ENCODE measurements at places on chromosomes 12 and 14.

DNA sequence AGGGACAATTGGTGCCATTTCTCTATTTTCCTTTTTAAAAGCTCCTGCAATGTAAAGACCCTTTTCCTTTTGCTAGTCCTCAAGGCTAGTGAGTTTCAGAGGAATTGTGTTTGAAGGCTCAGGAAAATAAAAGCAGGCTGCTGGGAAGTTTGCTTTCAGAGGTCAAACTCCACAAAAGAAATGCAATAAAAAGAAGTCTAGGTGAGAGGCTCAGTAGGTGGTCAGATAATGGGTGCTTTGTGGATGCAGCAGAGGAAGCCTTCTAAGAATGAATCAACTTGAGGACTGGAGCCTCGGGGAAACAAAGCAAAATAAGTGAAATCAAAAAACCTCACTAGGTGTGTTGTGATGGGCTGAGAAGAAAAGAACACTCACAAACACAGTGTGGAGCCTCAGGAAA, 10.3 kb downstream of the CCDC175 start:
- DNase-seq, result no peak

GRCh38 chr12:31578632-31579031, 12.3 kb downstream of the DENND5B start:
- DNase-seq, result no peak

- no peak for DNase-seq
These were observed 29.5 kb upstream of the INF2 start for GRCh38 chr14:104659764-104660523.

DNA sequence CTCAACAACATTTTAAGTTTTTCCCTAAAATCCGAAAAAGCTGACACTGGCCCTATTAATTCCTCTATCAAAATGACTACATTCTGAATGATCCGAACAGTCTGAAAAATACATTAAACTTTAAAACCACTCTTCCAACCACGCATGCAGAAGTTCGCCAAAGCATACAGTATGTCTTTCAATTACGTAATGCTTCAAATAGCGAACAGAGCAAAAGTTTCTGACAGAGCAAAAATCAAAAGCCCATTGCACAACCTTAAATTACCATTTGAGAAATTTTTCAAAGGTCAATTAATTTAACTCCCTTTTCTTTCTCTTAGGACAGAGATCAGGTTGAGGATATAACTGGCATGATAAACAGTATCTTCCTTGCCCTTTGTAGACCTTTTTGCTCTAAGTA, 33.2 kb downstream of the LRIG3 start:
- DNase-seq, result no peak

DNA sequence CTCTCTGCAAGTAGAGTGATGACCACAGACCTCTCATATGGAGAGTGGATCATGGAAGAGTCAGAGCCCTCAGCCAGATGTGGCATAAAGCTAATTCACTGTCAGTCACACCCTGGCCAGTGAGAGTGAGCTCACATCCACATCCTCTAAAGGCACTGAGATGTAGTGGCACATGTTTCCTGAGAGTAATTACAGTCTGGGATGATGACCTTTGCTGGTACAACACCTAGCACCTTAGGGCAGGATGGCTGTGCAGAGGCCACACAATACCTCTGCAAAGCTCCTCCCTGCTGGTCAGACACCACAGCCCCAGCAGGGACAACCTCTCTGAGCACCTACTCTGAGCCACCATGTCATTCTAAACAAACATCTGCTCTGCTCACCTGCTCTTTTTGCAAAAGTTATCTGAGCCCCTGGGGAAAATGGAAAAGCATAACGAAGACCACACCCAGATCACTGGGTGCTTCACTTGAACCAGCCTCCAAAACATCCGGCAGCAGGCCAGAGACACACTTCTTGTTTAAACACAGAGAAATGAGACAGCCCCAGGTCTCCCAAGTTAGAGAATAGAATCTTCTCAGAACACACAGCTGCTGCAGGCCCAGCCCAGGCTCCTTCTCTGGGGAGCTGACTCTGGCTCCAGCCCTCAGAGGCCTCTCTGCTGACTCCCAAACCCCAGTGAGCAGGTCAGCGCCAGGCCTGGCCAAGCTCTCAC, 30.3 kb downstream of the PITPNM2 start:
- DNase-seq, result no peak

DNA sequence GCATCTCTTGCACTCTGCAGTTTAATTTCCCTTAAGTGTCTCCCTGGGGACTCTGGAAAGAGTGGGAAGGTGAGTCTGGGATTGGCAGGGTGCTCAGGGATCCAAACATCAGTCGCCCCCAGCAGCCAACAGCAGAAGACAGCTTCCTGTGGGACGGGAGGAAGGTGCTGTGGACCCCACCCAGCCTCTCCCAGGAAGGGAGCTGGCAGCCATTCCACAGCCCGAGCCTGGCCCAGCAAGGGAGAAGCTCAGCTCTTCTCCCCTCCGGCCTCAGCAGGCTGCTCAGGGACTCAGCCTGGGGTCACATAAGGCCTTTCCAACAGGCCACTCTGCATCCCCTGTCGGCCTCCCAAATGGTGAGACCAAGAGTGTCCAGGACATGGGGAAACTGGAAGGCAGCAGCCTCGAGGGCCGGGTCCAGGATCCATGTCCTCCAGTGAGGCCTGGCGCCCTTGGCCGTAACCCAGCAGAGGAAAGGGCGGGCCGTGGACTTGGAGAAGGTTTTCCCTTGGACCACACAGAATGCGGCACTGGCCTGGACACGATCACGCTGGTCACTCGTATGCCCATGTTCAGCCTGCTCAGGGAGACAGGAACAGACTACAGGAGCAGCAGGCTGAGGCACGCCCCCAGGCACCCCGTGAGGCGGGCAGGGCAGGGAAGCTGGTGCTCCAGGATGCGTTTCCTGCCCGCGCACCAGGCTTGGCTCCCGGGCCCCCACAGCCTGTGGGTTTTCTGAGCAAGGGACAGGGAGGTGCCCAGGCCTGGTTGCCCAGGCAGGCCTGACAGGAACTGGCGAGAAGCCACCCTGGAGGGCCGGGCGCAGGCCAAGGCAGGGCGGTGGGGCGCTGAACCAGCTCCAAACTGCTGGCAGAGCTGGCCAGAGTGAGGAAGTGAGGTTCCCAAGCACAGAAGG, 3.5 kb downstream of the XRCC3 start:
- no peak for DNase-seq
